ENCODE measurements at places on chromosomes 5 and 9.

- H3K4me1 ChIP-seq: no peaks in the 10 kb centered on the region
- no peak overlapping the region for H3K4me3 ChIP-seq
- H3K27ac ChIP-seq: no peak overlapping the region
- H3K36me3 ChIP-seq: no peaks in the 10 kb centered on the region
- no peak for DNase-seq
- no peaks in the 10 kb centered on the region for H3K27me3 ChIP-seq
These were observed 96.5 kb downstream of the TLE1 start for GRCh38 chr9:81592887-81593266.

- no peaks in the 10 kb centered on the region for H3K4me1 ChIP-seq
- no peak overlapping the region for H3K27ac ChIP-seq
- no peaks in the 10 kb centered on the region for H3K27me3 ChIP-seq
These were observed 41.9 kb downstream of the TMEM215 start for GRCh38 chr9:32825203-32825602.

- no peak overlapping the region for H3K27ac ChIP-seq
- DNase-seq: no peak
- H3K4me1 ChIP-seq: no peaks in the 10 kb centered on the region
- no peaks in the 10 kb centered on the region for H3K36me3 ChIP-seq
- no peaks in the 10 kb centered on the region for H3K27me3 ChIP-seq
These were observed 100.8 kb upstream of the DHFR start for GRCh38 chr5:80755626-80756025.

DNA sequence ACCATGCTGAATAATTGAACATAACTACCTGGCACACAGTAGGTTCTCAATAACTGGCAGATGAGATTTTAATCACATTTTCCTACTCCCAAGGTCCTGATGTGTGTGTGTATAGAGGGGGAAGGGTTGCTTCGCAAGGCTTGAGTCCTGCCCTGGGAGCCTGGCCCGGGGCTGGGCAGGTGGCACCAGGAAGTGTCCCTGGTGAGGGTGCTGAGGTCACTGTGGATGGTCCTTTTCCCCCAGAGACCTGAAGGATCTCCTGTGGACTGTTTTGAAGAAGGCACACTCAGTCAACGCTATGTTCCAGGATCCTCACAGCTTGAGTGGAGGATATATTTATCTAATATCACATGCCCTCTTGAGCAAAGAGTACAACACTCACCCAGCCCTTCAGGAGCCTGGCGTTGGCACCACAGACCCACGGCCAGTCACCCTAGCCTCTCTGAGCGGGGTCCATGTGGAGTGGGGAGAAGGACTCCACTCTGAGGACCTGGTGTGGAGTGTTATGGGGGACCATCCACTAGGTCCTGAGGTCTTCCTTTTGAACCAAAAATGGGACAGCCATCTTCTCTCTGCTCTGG is 177.8 kb downstream of the GABBR2 start:
- H3K27me3 ChIP-seq: no peaks in the 10 kb centered on the region
- no peaks in the 10 kb centered on the region for H3K36me3 ChIP-seq
- no peak overlapping the region for H3K4me3 ChIP-seq
- no peaks in the 10 kb centered on the region for H3K4me1 ChIP-seq
- no peak for DNase-seq

DNA sequence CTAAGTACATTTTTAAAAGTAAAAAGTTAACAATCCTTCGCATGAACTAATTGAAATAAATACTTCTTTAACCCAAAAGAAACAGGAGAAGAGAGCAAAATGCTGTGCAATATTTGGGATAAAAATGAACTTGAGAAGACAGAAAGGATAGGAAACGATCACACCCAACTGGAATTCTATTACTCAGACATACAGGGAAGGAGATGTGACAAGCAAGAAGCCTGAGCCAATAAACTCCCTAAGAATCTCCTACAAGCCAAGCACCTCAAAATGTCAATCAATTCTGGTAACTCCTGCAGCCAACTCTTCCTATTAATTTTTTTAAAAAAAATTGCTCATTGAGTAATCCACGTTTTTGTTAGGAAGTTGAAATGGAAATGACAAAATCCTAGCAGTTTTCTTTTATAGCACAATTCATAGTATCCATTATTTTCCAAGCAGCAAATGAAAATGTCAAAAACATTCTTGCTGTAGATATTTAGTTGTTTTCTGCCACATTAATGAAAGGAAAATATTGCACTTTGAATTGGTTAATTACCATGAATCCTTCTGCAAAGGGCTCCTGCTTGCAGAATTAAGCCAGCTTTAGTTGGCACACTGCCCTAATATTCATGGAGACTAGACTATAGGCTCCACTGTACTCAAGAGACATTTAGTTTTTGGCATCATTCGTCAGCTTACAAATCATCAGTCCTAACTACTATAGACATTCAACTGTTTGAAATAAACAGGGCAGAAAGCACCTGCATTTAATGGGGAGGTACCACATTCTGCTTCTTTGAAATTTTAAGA is 89.0 kb downstream of the RFX3 start:
- no peaks in the 10 kb centered on the region for H3K27me3 ChIP-seq
- no peak for DNase-seq
- H3K4me3 ChIP-seq: no peak overlapping the region

- H3K4me3 ChIP-seq: no peak overlapping the region
- H3K27ac ChIP-seq: no peak overlapping the region
- H3K27me3 ChIP-seq: peaks cover 94% of the 10 kb centered on the region
- no peaks in the 10 kb centered on the region for H3K36me3 ChIP-seq
- peaks cover 18% of the 10 kb centered on the region for H3K4me1 ChIP-seq
These were observed 3.5 kb downstream of the PAX5 start for GRCh38 chr9:37030611-37030939.

DNA sequence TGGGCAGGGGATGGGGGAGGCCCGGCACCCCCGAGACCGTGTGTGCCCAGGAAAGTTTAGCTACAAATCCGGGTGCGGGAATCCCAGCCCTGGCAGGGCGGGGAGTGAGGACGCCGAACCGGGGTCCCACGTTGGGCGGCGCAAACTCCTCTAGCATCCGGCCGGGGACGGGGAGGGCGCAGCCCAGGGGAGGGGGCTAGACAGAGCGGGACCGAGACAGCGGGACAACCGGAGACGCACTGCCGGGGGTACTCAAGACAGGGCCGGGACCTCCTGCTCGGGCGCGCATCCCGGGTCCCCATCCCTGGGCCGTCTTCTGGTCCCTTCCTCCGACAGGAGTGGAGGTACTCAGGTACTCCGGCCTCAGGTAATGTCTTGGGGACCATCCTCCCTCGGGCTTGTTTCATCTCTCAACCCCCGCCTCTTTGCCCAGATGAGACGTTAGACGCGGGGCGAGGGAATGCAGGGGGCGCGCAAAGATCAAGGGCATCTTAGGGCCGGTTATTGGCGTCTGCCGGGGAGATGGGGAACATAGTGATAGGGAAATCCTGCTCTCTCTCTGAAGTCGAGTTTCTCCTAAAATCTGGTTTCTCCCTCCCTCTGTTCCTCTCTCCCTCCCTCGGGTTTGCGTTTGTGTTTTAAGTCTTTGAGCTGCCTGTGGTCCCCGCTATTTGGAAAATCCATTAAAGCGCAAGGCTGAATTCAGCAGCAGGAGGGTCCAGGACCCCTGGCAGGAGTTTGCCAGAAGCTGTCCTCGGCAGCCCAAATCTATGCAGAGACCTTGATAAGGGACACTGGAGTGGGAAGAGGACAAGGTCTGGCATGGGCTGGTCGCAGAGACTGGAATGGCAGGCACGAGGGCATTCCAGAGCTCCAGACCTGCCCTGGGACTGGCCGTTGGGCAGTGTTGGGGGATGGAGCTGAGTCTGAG is 815 bp downstream of the PDZD2 start:
- H3K27me3 ChIP-seq: no peaks in the 10 kb centered on the region
- DNase-seq: no peak
- no peaks in the 10 kb centered on the region for H3K36me3 ChIP-seq
- H3K4me1 ChIP-seq: no peaks in the 10 kb centered on the region
- peak overlapping the region; percentile 56 for H3K4me3 ChIP-seq
- peak overlapping the region; percentile 23 for H3K27ac ChIP-seq

DNA sequence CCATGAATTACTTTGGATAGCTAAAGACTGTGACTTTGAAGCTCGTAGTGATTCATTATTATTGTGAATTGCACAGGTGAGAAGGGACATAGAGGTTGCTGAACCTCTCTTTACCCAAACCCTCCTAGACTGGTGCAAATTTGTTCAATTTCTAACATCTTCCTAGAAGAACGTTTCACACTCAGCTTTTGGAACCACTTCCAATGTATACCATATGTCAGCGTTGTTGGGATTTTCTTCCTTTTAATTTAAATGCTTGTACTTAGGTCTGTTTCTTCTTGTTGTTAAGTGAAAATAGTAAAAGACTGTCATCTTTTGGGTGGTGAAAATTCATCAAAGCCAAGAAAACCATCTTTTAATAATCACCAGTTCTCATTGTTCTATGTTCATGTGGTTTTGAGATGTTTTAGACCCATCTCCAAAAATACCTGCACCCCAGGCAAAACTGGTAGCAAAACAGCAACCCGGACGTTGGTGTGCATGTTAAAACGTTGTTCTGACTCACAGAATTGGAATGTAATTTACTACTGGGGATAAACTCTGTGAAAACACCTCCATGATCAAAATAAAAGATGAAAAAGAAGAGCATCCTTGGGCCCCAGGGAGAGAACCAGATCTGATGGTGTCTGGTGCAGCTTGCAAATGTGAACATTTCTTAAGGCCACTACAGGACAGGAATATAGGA is 238.3 kb downstream of the NPR3 start:
- H3K27ac ChIP-seq: no peak overlapping the region
- no peaks in the 10 kb centered on the region for H3K27me3 ChIP-seq
- no peak for DNase-seq
- no peaks in the 10 kb centered on the region for H3K4me1 ChIP-seq

DNA sequence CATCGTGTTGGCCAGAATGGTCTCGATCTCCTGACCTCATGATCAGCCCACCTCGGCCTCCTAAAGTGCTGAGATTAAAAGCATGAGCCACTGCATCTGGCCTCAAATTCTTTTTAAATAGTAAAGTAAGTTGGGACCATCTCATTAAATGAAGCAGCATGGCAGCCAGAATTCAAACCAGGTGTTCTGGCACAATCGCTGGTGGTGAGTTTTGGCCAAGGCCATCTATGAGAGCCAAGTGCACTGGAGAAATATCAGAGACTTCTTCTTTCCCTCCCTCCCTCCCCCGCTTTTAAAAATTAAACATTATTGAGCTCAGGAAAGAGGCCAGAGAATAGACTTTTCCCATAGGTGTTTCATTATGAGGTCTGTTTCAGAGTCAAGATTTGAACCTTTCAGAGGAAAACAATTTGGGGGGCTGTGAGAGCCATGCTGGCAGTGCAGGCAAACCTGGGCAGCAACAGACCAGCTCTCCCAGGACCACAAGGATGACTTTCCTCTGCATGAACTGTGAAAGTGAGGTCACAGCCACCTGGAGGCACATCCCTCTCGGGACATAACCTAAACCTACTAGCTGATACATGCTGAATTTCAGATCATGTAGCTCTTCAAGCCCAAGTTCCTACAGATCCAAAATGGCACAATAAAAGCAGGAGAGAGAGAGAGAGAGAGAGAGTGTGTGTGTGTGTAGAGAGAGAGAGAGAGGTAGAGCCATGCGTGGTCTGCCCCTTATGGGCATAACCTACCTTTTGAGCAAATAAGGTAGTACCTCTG is 94.6 kb upstream of the DMRT1 start:
- no peak overlapping the region for H3K4me3 ChIP-seq
- H3K36me3 ChIP-seq: no peaks in the 10 kb centered on the region

DNA sequence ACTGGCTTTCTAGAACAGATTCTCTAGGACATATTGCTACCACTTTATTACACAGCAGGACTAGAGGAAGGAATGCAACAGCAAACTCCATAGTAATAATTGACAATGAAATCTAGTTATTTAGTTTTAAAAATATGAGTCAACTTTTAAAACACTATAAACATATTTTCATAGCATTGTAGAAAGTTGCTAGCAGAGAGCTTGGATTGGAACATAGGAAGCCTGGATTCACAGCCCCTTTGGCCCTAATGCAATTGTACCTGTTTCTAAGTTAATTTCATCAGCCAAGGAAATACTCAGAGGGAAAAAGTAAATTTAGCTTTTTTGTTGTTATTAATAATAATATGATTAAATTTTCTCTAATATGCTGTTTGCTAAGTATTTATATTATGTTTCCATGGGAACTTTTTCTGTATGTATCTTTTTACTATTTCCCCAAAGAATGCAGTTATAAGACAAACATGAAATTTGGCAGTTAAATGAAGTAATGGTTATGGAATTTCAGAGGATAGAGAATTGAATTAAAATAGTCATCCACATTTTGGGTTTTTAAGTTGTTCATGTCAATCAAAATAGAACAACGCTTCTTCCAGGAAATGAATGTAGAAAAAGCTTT is 45.6 kb downstream of the VCAN start:
- H3K4me3 ChIP-seq: no peak overlapping the region
- H3K27ac ChIP-seq: peak overlapping the region; percentile 23
- no peaks in the 10 kb centered on the region for H3K36me3 ChIP-seq
- H3K4me1 ChIP-seq: no peaks in the 10 kb centered on the region

DNA sequence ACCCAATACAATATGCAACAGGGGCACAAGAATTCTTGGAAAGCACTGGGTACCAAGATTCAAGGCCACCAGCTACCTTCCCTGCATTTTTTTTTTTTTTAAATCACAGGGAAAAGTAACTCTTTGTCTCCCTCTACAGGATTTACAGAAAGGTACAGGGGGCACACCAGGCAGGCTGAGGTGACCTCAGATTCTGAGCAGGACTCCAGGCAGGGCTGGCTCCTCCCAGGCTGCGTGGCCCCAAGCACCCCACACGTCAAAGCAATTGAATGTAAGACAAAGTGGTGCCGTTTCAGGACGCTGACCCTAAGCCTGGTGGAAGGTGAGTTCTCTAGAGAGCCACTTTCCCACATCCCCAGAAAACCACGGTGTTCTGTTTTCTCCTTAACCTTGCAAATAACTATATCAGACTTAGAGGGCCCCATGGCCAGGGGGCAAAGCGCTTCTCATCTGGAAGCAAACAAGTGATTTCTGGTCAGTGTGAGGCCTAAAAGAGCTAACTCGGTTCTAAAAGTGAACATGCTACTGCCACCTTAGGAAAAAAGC is 222.6 kb downstream of the ROR2 start:
- no peaks in the 10 kb centered on the region for H3K36me3 ChIP-seq
- H3K27ac ChIP-seq: peak overlapping the region; percentile 80
- H3K4me1 ChIP-seq: peaks cover 10% of the 10 kb centered on the region
- no peak for DNase-seq
- no peaks in the 10 kb centered on the region for H3K27me3 ChIP-seq
- no peak overlapping the region for H3K4me3 ChIP-seq

GRCh38 chr5:127839072-127839471 is 135.9 kb downstream of the CCDC192 start:
- no peak overlapping the region for H3K4me3 ChIP-seq
- no peaks in the 10 kb centered on the region for H3K36me3 ChIP-seq
- DNase-seq: no peak
- no peaks in the 10 kb centered on the region for H3K27me3 ChIP-seq
- no peak overlapping the region for H3K27ac ChIP-seq

- no peak overlapping the region for H3K4me3 ChIP-seq
- no peak for DNase-seq
- H3K27ac ChIP-seq: no peak overlapping the region
- no peaks in the 10 kb centered on the region for H3K27me3 ChIP-seq
These were observed 119.7 kb downstream of the IRX2 start for GRCh38 chr5:2631758-2632157.

- DNase-seq: no peak
- H3K27ac ChIP-seq: no peak overlapping the region
- H3K36me3 ChIP-seq: no peaks in the 10 kb centered on the region
- H3K4me1 ChIP-seq: no peaks in the 10 kb centered on the region
These were observed 196.0 kb downstream of the MED10 start for GRCh38 chr5:6182271-6182815.

All from uterus (tissue), 4 donors.